ENCODE measurements at places on chromosomes 1 and 21.

- peak; percentile 69 for DNase-seq
These were observed 855 bp upstream of the IVNS1ABP start for GRCh38 chr1:185317886-185318310.

GRCh38 chr21:39518055-39518846, 66.5 kb downstream of the SH3BGR start:
- DNase-seq, result peak; percentile 18

- no peak for DNase-seq
These were observed 22.7 kb downstream of the SPOCD1 start for GRCh38 chr1:31793086-31793485.

- DNase-seq, result no peak
These were observed 27.9 kb downstream of the KCNAB2 start for GRCh38 chr1:6073480-6074053.

- DNase-seq, result no peak
These were observed 9.2 kb downstream of the SLC2A1 start for GRCh38 chr1:42949312-42950115.
